ENCODE measurements at places on chromosomes 1 and 21. TPM values are rescaled to one million over a fixed set of nuclear protein-coding genes. Genes with fewer than 3 reads are reported as not detected.

Gene LCE2B
- 5.9 TPM for total RNA-seq

Gene ZNF648
- 0.89 TPM for total RNA-seq

Gene NR1I3
- total RNA-seq: not detected

Gene CYP4X1
- 2.8 TPM for total RNA-seq

Gene NUF2
- total RNA-seq: 11.9 TPM

Gene F3
- 38.6 TPM for total RNA-seq

Gene CTTNBP2NL
- 16.7 TPM for total RNA-seq

Gene KIAA0319L
- total RNA-seq: 36.4 TPM

Gene LHX8
- total RNA-seq: not detected

Gene KRTAP12-2
- total RNA-seq: 1.5 TPM

Gene VTCN1
- total RNA-seq: 6.5 TPM

Gene ZMYND12
- total RNA-seq: 0.30 TPM

Gene HSD11B1
- 1.6 TPM for total RNA-seq

Gene DENND2C
- 14.9 TPM for total RNA-seq

Gene MMEL1
- 1.3 TPM for total RNA-seq

All from skin of body (tissue), 3 donors.